ENCODE measurements at places on chromosomes 5 and 9. TPM values are rescaled to one million over a fixed set of nuclear protein-coding genes. Genes with fewer than 3 reads are reported as not detected.

Gene LCP2
- 11.6 TPM for total RNA-seq

Gene C9orf152
- total RNA-seq, result 2.3 TPM

Gene SYK
- 7.1 TPM for total RNA-seq

Gene GPR151
- total RNA-seq, result not detected

Gene CCL19
- not detected for total RNA-seq

Gene SLC35D2
- 10.8 TPM for total RNA-seq

Gene ENTREP1
- 16.3 TPM for total RNA-seq

Gene PTPDC1
- total RNA-seq, result 19.7 TPM

Gene TMEM171
- total RNA-seq, result 0.41 TPM

Gene FPGS
- 52.9 TPM for total RNA-seq

Gene SIT1
- not detected for total RNA-seq

Gene LHFPL2
- 107 TPM for total RNA-seq

Gene C9orf43
- 0.92 TPM for total RNA-seq

Gene DROSHA
- 48.4 TPM for total RNA-seq

Gene SLC4A9
- total RNA-seq, result 1.6 TPM

Gene NR5A1
- not detected for total RNA-seq

Gene PCDHGC5
- 3.1 TPM for total RNA-seq
